Activated CD4-positive, alpha-beta T cell treated with anti-CD3 and anti-CD28 coated beads, Interleukin-2, amount 50 U/mL, for 1 hour (primary cell): ENCODE measurements at places on chromosomes 2 and 18.

DNA sequence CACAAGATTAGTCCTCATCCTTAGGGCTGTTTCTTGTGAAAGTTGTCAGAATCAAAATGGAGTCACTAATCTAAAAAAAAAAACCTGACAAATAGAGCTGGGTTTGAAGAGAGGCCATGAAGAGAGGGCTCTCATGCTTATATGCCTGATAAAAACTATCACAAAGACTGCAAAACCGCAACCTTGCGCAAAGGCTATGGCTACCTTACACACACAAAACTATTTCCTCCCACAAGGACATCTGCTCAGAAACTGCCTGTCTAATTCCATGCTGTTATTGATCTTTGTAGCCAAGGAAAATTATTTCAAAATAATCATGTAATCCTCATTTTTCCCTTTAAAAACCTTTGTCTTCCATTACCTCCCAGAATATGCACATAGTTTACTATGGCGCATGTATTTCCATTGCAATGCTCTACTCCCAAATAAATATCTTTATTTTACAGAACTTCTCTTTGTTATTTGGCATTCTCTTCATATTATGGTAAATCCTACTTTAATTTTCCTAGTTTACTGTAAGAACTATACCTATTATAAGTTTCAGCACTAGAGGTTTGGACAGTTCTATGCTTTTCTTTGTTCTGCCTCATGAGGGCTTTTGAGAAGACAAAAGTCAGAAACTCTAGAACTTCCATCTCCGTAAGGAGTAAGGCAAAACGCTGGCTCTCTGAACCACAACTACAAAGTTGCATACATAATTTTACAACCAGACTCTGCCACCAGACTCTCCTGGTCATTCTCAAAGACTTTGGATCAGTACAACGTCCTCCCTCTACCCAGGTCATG, 9.6 kb upstream of the DPYSL5 start:
- DNase-seq, result no peak

GRCh38 chr2:145623136-145623535, 1103.2 kb upstream of the ZEB2 start:
- DNase-seq, result no peak

GRCh38 chr18:31373641-31374040, 2.9 kb upstream of the DSG4 start:
- DNase-seq, result no peak

DNA sequence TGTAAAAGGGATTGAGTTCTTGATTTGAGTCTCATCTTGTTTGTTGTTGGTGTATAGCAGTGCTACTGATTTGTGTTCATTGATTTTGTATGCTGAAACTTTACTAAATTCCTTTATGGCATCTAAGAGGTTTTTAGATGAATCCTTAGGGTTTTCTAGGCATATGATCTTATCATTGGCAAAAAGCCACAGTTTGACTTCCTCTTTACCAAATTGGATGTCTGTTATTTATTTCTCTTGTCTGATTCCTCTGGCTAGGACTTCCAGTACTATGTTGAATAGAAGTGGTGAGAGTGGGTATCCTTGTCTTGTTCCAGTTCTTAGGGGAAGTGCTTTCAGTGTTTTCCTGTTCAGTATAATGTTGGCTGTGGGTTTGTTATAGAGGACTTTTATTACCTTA, 4.8 kb downstream of the ANKAR start:
- DNase-seq, result no peak

DNA sequence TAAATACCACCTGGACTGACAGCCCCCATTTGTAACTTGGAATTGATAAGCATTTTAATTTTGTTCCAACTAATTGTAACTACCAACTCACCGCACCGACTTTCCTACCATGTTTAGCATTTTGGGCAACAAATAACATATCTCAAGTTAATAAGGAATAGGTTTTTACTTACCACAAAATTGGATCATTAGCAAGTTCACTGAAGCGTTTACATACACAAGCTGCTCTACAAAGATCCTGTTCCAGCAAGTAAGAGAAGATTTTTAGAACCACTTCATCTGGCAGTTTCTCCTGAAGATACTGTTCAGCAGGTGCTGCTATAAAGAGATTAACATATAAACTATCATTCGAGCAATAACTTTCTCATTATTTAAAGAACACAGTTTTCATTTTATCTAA, 55.7 kb downstream of the MSH6 start:
- DNase-seq, result no peak

- no peak for DNase-seq
Observed at GRCh38 chr18:37392648-37393047, 172.9 kb downstream of the CELF4 start.

GRCh38 chr2:160365716-160366367, 127.8 kb downstream of the RBMS1 start:
- DNase-seq, result no peak

GRCh38 chr2:237393523-237393922, 20.4 kb downstream of the COL6A3 start:
- no peak for DNase-seq

- DNase-seq, result no peak
Observed at GRCh38 chr2:234025891-234026401, 24.6 kb upstream of the SPP2 start.

DNA sequence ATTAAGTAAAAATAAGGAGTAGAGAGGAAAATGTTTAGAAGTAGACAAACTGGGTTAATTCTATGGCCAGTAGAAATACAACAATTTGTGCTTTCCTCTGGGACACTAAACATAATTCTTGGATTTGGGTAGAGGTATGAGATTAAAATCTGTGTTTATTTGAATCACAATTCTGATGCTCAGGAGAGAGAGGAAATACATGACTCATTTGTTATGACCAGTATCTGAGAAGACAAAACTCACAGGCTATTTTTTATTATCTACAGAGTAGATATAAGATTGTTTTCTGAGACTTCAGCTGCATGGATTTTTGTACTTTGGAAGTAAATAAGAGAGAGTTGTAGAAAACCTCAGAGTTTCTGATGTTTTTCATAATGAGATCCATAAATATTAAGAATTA, 315.7 kb upstream of the CWC22 start:
- DNase-seq, result no peak

GRCh38 chr18:36352384-36352783, 54.9 kb downstream of the FHOD3 start:
- DNase-seq, result no peak

- peak; percentile 8 for DNase-seq
Observed at GRCh38 chr2:45889053-45889452, 237.6 kb downstream of the PRKCE start.

DNA sequence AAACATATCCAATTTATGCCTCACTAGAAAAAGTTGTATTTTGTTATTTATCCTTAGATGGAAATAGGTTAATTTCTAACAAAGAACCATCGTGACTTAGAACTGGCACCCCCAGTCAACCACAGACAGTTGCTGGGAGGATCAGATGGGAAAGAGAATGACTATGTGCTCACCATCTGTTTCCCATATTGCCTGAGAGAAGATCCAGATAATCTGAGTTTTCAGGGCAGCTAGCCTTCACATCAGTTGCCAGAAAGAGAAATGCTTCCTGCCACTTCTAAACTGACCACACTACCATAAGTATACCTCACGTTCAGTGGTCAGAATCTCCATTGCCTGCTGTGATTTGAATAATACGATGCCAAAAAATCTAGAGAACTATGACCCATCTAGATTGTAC, 28.4 kb upstream of the NEB start:
- no peak for DNase-seq
